ENCODE measurements at places on chromosomes 2 and 18. TPM values are rescaled to one million over a fixed set of nuclear protein-coding genes. Genes with fewer than 3 reads are reported as not detected.

Gene IL18RAP
- total RNA-seq, result 0.26 TPM

Gene CCL20
- total RNA-seq, result 14.0 TPM

Gene TEX44
- total RNA-seq, result not detected

Gene POTEJ
- not detected for total RNA-seq

Gene GCA
- total RNA-seq, result 5.7 TPM

Gene LHCGR
- total RNA-seq, result not detected

Gene OST4
- 815 TPM for total RNA-seq

Gene ADCYAP1
- not detected for total RNA-seq

Gene TYMS
- 41.2 TPM for total RNA-seq

Gene VWA3B
- not detected for total RNA-seq

Gene LYPD1
- total RNA-seq, result 0.64 TPM

Gene SERPINB7
- total RNA-seq, result not detected

Gene GALNT14
- 0.56 TPM for total RNA-seq

All from epithelial cell of alveolus of lung (primary cell).